HTR-8/SVneo (cell line): ENCODE measurements at places on chromosomes 5 and 9.

- DNase-seq = no peak
These were observed 752 bp downstream of the TSTD2 start for GRCh38 chr9:97632248-97632984.

GRCh38 chr5:4700069-4700468, 440.1 kb upstream of the ADAMTS16 start:
- no peak for DNase-seq

DNA sequence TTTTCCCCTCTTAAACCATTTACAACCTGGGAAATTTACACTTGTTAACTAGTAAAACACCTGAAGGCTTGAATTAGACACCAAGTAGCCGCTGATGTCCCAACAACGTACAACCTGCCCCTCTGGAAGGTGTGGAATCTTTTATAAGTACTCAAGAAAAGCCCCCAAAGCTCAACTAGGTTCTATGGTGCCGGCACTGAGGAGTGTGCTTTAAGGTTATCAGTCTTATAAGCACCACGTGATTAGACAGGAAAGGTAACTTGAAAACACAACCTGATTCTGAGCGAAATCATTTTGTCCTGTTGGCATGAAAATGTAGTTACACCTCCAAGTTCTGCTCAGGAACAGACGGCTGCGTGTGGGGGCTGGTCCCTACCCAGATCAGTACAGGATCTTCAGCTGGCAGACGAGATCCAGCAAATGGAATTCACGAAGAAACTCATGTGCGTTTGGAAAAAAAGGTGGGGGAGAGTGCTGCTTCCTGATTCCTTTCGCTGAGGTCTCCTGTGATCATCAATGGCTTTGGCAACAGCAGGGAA, 195.5 kb downstream of the MEF2C start:
- no peak for DNase-seq

DNA sequence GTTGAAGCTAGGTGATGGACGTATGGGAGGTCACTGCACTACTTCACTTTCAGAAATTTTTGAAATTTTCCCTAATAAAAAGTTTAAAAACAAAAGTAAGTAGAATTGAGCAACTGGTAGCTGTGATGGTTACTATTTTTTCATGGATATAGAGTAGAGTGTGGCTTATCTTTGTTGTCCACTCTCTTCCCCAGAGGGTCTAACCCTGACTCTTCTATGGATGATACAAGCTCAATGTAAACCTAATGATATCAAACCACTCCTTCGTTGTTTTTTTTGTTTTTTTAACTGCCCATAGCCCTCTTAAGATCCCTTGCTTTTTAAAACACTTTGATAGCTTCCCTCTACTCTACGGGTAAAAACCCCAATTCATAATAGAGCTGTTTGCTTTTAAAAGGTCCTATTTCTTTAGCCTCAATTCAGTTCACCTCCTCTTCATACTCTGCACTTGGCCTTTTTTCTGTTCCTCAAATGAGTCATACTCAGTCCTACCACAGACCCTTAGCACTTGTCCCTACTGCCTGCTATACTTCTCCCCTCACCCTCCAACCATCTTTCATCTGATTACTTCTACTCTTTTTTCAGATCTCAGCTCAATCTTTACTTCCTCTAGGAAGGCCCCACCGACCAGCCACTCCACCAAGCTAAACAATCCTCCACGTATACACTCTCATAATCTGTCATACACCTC, 2.6 kb downstream of the HDAC3 start:
- no peak for DNase-seq

DNA sequence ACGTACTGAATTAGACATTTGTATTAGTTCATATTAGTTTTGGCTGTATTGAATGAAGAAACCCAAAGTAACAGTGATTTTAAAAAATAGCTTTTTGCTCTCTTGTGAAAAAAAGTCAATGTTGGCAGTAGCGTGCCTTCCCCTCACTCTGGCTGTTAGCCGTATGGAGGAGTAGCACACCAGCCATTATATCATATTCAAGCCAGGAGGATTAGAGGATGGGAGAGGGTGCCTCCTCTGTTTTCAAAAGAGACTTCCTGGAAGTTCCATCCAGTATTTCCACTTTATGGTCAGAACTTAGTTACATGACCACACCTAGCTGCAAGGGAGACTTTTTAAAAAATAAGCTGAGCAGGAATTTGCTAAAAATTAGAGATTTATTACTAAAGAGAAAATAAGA, 41.2 kb downstream of the GPR21 start:
- DNase-seq = no peak

GRCh38 chr5:58268268-58268667, 191.6 kb downstream of the PLK2 start:
- DNase-seq = no peak
